ENCODE measurements at places on chromosomes 6 and 20. TPM values are rescaled to one million over a fixed set of nuclear protein-coding genes. Genes with fewer than 3 reads are reported as not detected.
A peak's percentile ranks its signal among the peaks of the same experiment; 100 is the strongest.

Gene RCAN2
- total RNA-seq: 0.21 TPM

Gene TUBB2B
- total RNA-seq: 0.12 TPM

Gene APOBEC2
- total RNA-seq: not detected

Gene GPLD1
- total RNA-seq: 0.44 TPM

Gene EBF4
- 7.6 TPM for total RNA-seq

Gene TPX2
- total RNA-seq: 61.3 TPM

DNA sequence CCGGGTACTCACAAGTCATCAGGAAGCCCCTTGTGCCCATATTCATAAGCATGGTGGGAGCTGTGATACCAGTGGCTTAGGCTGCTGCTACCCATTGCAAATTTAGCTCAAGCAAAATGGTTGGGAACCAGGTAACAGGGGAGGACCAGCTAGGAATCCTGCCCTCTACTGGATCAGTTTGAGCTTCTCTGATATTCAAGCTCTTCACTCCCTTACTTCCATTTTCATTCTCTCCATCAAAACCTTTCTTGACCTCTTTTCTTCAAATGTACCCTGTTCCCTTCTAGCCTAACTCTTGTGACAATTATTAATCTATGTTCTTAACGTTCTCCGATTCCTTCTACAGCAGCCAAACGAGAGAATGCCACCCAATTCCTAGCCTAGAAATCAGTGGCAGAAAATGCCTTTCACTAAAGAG lies 9.7 kb downstream of the NOL7 start:
- no peak overlapping the region for H3K27ac ChIP-seq
- H3K27me3 ChIP-seq: no peaks in the 10 kb centered on the region
- H3K36me3 ChIP-seq: peaks cover 70% of the 10 kb centered on the region
- peaks cover 11% of the 10 kb centered on the region for H3K4me1 ChIP-seq

DNA sequence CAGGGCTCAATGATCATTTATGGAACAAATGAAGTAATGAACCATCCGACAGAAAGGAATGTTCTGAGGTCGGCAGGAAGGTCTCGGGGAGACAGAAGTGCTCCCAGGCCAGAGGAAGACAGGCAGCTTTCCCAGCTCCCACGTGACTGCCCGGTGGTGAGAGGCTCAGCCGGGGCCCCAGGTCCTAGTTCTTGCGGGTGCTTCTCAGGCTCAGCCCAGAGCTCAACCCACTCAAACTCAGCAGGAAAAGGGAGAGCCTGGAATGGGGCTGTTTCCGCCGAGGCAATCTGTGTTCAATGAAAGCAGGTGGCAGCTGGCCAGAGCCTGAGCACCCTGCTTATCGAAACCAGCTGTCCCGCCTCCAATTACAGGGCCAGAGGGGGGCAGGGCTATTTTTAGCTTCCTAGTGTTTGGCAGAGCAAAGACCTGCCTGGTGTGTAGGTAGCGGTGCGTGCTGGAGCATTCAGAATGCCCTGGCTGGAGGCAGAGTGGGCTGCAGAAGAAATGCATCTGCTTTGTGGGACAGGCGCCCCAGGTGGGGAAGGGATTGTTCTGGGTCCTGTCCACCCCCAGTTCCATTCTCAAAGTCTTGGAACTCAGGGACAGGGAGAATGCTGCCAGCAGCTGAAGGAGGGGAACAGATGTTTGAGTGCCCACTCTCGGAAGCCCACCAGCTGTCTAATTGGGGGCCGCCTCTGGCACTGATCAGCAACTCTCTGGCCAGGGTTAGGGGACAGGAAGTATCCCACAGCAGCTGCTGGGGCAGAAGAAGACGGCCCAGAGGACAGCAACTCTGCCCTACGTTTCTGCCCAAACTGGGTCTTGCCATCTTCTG lies 145.1 kb downstream of the PREX1 start:
- H3K4me1 ChIP-seq: peaks cover 17% of the 10 kb centered on the region
- no peaks in the 10 kb centered on the region for H3K27me3 ChIP-seq
- no peak overlapping the region for H3K27ac ChIP-seq

DNA sequence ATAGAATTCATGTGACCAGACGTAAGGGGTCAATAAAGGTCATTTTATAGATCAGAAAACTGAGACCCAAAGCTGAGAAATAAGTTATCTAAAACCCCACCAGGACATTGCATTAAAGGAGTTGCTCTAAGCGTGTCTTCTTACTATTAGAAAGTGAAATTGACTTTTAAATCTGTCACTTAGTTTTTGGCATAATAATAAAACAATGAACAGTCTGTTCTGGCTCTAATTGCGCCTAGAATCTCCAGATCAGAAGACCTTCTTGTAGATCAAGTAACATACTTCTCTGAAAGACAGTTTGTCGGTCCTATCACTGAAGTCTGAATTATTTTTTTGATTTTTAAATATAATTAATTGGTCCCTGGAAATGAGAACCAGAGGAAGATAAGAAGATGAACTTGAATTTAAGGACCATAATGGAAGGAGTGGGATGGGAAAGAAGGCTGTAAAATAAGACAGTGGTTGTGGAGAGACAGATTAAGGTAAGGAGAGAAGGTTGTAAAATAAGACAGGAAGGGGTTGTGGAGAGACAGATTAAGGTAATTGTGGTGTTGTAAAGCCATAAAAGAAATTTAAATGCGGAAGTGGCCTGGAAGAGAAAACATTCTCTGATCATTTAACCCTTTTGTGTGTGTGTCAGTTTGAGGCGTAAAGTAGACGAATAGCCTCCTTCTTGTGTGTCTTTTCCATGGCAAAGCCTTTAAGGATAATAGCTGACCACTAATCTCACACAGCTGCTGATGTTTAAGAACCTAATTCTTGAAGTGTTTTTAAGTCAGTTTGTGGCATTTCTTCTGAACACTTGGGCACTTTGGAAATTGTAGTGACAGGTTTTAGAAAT lies 20.1 kb downstream of the TOP1 start:
- peak overlapping the region; percentile 81 for H3K27ac ChIP-seq
- peaks cover 74% of the 10 kb centered on the region for H3K4me1 ChIP-seq
- peaks cover 32% of the 10 kb centered on the region for H3K36me3 ChIP-seq

- no peaks in the 10 kb centered on the region for H3K27me3 ChIP-seq
- no peak overlapping the region for H3K4me3 ChIP-seq
- no peak for DNase-seq
- no peaks in the 10 kb centered on the region for H3K4me1 ChIP-seq
These were observed 82.5 kb downstream of the PLCG1 start for GRCh38 chr20:41219824-41220223.

- no peak overlapping the region for H3K4me3 ChIP-seq
- H3K4me1 ChIP-seq: peaks cover 1% of the 10 kb centered on the region
- peaks cover 3% of the 10 kb centered on the region for H3K36me3 ChIP-seq
These were observed 46.3 kb downstream of the GOPC start for GRCh38 chr6:117555882-117556498.

DNA sequence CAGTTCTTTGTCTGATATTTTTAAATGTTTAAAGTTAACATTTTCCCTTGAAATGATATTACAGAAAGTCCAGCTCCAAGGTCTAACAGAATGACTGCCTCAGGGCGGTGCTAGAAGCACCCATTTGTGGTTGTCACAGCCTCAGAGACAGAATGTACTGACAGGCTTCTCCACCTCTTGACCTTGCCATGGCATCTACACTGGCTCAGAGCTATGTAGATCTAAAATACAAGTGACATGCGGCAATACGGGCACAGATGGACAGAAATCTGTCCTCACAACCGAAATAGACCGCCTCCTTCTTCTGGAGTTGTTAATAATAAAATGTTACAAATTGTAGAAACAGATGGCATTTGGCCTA lies 167.2 kb upstream of the THEMIS start:
- no peak overlapping the region for H3K4me3 ChIP-seq
- peaks cover 2% of the 10 kb centered on the region for H3K4me1 ChIP-seq
- no peaks in the 10 kb centered on the region for H3K36me3 ChIP-seq
- no peak for DNase-seq

DNA sequence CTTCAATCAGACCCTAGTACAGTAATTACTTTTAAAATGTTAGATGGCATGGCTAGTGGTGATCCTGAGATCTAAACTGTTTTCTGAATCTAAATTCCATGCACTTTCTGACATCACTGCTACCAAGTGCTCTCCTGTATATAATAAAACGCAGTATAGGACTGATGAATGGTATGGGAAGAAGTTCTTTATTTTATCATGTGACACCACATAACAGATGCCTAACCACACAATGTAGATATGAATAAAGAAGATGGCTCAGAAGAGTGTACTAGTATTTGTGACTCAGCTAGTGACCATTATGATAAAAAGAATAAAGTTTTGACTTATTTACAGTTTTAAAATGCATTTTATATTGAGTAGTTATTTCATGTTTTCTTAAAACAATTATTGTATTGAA lies 8.5 kb downstream of the NDUFAF4 start:
- no peaks in the 10 kb centered on the region for H3K27me3 ChIP-seq
- DNase-seq: no peak
- H3K4me1 ChIP-seq: peaks cover 12% of the 10 kb centered on the region
- H3K27ac ChIP-seq: no peak overlapping the region
- H3K36me3 ChIP-seq: peaks cover 18% of the 10 kb centered on the region
- H3K4me3 ChIP-seq: no peak overlapping the region

DNA sequence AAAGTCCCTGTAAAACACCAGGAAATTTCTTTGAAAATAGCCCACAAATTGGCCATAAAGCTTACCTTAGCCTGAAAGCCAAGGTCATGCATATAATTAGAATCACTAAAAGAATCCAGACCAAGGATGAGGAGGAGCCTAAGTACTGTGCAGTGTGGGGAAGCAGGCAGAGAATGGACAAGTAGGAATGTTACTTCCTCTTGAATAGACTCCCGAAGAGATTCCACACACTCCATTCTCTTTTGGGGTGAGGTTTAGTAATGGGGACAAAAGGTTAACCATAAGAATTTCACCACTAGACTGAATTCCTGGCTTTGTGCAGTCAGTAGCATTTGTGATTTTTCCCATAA lies 27.5 kb upstream of the MARCKS start:
- H3K36me3 ChIP-seq: no peaks in the 10 kb centered on the region
- no peaks in the 10 kb centered on the region for H3K4me1 ChIP-seq
- DNase-seq: no peak
- H3K4me3 ChIP-seq: no peak overlapping the region
- H3K27ac ChIP-seq: no peak overlapping the region
- H3K27me3 ChIP-seq: peaks cover 6% of the 10 kb centered on the region

DNA sequence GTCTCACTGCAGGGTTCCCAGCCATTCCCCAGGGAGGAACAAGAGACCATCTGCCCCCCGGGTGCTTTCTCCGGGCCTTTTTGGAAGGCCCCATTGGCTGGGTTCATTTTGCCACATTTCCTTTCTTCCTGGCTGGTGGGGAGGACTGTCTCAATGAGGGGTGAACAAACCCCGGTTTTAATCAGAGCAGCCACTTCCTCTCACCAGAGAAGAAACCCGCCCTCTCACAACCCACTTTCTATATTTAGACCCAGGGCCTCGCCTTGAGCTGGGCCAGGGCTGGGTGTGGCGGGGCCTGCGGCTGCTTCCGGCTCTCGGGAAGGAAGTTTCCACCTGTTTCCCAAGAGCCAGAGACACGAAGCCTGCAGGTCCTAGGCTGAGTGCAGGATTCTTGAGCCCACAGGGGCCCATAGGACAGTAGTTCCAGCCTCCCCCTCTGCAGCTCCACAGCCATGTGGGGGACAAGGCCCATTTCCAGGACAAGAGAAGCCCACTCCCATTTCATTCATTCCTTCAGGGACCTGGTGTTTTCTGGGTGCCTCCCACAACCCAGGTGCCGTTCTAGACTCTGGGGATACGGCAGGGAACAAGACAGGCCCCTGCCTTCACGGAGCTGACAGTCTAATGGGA lies 41.8 kb downstream of the RBM38 start:
- peak overlapping the region; percentile 66 for H3K4me3 ChIP-seq
- no peaks in the 10 kb centered on the region for H3K27me3 ChIP-seq
- peaks cover 51% of the 10 kb centered on the region for H3K4me1 ChIP-seq
- peak; percentile 93 for DNase-seq

DNA sequence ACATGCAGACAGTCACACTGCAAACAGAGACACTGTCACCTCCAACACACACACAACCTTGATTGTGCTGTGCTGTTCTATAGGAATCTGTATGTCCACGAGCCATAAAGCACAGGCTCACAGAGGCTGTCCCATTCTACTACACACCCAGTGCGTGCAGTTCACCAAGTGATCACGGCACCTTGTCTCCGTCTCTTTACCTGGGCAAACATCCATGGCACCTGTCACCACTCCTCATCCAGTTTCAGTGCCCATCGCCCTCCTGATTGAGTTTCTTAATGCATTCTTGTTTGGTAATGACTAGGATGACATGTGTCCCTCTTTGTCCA lies 65.8 kb upstream of the STMND1 start:
- no peak overlapping the region for H3K4me3 ChIP-seq
- H3K27ac ChIP-seq: no peak overlapping the region
- H3K4me1 ChIP-seq: no peaks in the 10 kb centered on the region
- no peaks in the 10 kb centered on the region for H3K36me3 ChIP-seq

GRCh38 chr6:22025468-22026163 lies 271.2 kb downstream of the PRL start:
- H3K4me1 ChIP-seq: peaks cover 17% of the 10 kb centered on the region
- H3K27me3 ChIP-seq: no peaks in the 10 kb centered on the region
- H3K36me3 ChIP-seq: peaks cover 4% of the 10 kb centered on the region
- H3K4me3 ChIP-seq: no peak overlapping the region

- peaks cover 25% of the 10 kb centered on the region for H3K27me3 ChIP-seq
- H3K4me1 ChIP-seq: peaks cover 3% of the 10 kb centered on the region
- no peak overlapping the region for H3K4me3 ChIP-seq
- no peak overlapping the region for H3K27ac ChIP-seq
- DNase-seq: no peak
These were observed 29.6 kb upstream of the SENP6 start for GRCh38 chr6:75572072-75572471.

DNA sequence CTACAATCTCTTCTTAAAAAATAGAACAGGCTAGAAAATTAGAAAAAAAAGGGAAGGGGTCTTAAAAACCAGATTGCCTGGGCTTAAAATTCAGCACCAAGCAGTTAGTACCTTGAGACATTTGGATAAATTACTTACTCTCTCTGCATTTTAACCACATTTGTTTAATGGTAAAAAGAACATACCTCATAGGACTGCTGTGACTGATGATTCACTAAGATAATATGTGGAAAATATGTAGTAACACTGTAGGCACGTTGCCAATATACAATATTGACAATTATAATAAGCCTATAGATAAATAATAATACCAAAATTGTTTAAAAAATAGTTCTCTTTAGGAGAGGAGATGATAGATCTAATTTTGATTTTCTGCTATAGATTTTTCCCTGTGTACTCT lies 750.4 kb downstream of the TENT5A start:
- no peak overlapping the region for H3K4me3 ChIP-seq
- no peak for DNase-seq
- no peak overlapping the region for H3K27ac ChIP-seq
- no peaks in the 10 kb centered on the region for H3K4me1 ChIP-seq

- no peak for DNase-seq
- H3K36me3 ChIP-seq: no peaks in the 10 kb centered on the region
- H3K4me1 ChIP-seq: no peaks in the 10 kb centered on the region
- peaks cover 2% of the 10 kb centered on the region for H3K27me3 ChIP-seq
- H3K4me3 ChIP-seq: no peak overlapping the region
These were observed 117.0 kb upstream of the OGFRL1 start for GRCh38 chr6:71171497-71172070.

Data from activated CD4-positive, alpha-beta T cell treated with anti-CD3 and anti-CD28 coated beads, Interleukin-2, amount 10 ng/mL, durations not matched to agents 24 days and 14 days (primary cell).